Bronchial epithelial cell (primary cell): ENCODE measurements at places on chromosomes 3 and 15. TPM values are rescaled to one million over a fixed set of nuclear protein-coding genes. Genes with fewer than 3 reads are reported as not detected.

GRCh38 chr15:33136353-33136752, 58.2 kb downstream of the FMN1 start:
- no peak for DNase-seq

- no peak for DNase-seq
These were observed 230.8 kb downstream of the RBMS3 start for GRCh38 chr3:29511701-29512100.

GRCh38 chr15:37880009-37880834, 54.2 kb upstream of the TMCO5A start:
- peak; percentile 56 for DNase-seq

Gene TM4SF4
- not detected in 2 replicates for total RNA-seq
